Stimulated activated CD4-positive, alpha-beta T cell treated with anti-CD3 and anti-CD28 coated beads, Interleukin-1b, Interleukin-23, amount 100 ng/mL, for 4 hours (primary cell): ENCODE measurements at places on chromosomes 2 and 18.

- DNase-seq: no peak
These were observed 25.8 kb downstream of the CALCRL start for GRCh38 chr2:187422282-187422681.

DNA sequence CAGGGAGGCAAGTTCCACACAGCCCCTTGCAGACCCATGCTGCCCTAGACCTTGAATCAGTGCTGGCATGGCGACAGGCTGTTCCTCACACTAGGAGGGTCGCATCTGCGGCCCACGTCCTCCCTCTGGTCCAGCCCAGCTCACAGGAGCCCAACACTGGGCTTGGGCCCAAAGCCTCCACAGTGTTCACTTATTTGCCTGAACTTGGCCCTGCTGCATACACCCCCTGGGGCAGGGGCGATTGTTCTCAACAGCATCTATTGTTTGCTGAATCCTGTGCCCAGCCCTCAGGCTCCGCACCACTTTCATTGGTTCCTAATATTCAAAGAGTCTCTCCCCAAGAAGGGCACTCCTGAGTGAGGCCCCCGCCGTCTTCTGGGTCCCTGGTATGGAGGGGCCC, 90.7 kb downstream of the ZBTB7C start:
- DNase-seq: no peak

DNA sequence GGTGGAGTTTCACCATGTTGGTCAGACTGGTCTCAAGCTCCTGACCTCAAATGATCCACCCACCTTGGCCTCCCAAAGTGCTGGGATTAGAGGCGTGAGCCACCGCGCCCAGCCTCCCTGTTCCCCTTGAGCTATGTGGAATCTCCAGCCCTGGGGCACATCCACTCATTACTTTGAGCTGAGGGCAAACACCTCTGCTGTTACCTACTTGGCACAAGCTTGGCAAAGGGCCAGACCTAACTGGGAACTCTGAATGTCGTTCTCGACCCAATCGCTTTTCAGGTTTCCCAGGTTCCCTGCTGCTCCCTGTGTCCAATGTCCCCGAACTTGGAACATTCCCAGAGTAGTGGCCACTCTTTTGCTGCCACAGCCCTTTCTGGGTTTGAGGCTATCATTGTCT, 40.6 kb downstream of the CHST10 start:
- no peak for DNase-seq

DNA sequence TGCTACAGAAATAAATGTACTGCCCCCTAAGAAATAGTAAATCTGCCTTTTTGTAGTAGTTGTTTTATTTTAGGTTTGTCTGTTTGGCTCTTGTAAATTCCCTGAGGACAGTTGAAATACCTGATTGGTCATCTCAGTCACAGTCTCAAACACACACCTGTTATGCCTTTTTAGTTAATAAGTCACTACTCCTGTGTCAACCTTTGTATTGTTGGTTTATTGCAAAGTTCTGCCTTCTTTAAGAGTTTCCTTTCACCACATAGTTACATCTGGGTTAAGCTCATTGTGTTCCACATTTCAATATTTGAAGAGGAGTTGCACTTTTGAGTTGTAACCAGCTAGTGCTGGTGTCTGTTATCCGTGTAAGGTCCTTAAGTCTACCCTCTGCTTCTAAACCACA, 198.7 kb downstream of the CCDC85A start:
- no peak for DNase-seq

GRCh38 chr2:12046641-12047040, 300.2 kb downstream of the LPIN1 start:
- DNase-seq: no peak

DNA sequence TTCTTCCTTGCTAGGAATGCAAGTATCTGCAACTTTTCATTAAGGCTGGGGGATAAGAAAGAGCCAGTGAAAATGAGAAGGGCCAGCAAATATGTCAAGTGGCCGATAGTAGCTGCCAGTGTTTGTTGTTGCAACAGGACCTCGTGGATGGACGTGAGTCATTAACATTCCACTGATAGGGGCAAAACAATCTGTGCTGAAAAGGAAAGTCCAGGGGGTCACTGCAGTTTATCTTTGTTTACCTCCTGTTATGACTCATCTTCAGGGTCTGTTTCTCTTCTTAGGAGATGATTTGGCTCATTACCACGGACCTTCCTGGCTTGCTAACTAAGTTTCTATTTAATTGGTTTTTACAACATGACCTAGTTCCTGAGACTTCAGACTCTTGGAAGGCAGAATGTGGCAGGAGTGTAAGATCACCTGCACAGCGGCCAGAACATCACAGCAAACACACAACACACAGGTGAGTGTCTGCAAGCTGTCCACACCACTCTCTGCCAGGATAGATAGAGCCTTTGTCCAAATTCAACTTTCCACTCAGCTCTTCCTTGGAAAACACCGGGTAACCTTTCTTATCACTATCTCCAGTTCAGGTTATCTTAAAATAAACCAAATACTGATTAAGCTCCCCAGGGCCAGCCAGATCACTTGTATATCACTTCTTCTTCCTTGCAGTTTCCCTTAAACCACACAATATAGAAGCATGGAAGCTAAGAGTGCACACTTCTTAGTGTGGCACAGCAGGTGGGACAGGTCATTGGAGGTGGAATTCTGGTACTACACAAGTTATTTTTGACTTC, 157.5 kb upstream of the LMAN1 start:
- no peak for DNase-seq

DNA sequence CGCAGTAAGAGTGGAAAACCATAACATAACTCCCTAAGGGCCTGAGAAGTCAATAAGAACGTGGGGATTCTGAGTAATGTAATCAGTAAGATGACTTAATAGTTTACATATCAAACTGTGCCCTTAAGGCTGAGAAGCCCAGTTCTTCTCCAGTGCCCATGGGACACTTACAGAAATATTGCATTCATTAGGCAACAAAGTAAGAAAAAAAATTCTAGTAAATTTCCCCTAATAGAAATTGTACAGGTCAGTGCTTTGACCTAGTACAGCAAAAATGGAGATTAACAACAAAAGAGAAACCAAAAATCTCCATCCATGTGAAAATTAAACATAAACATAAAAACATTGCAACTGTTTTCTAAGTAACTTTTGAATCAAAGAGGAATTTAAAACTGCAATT, 139.8 kb upstream of the HS6ST1 start:
- no peak for DNase-seq

GRCh38 chr2:1309507-1309906, 103.8 kb upstream of the TPO start:
- no peak for DNase-seq

- no peak for DNase-seq
These were observed 148.3 kb downstream of the KLHL29 start for GRCh38 chr2:23533338-23533695.

DNA sequence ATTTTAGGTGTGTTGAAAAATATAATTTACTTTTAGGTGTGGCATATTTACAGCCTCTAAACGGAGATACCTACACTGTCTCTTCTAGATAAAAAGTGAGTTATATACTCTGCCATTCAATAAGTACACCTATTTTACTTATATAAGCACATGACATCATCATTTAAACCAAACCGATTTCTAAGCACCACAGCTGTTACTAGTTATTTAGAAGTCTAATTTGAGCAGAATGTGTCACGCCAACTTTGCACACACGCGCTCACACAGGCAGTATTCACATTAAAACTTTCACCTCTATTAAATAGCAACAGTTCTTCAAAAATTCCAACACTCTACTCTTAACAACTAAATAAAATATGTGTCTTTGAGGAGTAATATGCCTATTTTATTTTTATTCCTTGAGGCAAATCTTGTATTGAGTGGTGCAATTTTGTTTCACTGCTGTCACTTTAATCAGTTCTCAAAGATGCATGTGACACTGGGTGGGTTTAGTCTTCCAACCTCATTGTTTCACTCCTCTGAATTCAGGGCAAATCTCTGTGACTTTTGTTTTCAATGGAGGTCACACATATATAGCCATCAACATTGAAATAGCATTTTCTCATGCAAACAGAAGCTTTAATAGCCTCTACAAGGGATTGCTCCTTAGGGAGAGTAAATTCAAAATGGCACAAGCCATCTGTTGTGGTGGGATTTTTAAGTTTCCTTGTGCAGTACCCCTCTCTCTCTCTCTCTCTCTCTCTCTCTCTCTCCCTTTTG, 721.0 kb downstream of the PLCL1 start:
- no peak for DNase-seq

GRCh38 chr18:69588301-69588700, 187.6 kb downstream of the DOK6 start:
- DNase-seq: no peak

GRCh38 chr2:23420091-23420839, 35.3 kb downstream of the KLHL29 start:
- no peak for DNase-seq

GRCh38 chr2:178512484-178512883, 32.2 kb downstream of the PLEKHA3 start:
- DNase-seq: no peak

GRCh38 chr2:222673883-222674282, 2.4 kb downstream of the MOGAT1 start:
- DNase-seq: no peak

DNA sequence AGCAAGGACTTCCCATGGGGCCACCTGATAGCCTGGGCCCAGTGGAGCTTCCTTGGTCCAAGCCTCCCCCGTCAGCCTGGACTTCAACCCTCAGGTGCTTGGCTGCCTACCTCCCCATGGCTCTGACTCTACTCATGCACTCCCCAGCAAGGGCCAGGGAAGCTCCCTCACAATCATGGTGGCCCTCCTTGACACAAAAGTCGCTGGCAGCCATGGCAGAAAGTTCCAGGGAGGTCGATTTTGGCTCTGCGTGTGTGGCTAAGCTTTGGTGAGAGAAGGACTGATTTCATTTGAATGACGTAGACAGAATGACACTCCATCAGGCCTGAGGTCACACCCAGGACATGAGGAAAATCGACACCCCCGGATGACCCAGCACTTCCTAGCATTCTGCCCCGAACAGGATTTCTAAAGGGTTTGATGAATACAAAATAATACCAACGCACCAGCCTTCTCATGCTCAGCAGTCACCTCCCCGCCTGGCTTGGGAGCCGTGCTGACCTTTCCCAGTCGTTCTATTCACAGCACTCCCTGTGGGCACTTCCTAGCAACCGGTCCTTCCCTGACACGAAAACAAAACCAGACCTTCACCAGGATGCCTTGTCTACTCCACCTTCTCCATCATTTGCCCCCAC, 52.7 kb downstream of the LBH start:
- DNase-seq: no peak
